Effector CD4-positive, alpha-beta T cell (primary cell): ENCODE measurements at places on chromosomes 4 and X.

DNA sequence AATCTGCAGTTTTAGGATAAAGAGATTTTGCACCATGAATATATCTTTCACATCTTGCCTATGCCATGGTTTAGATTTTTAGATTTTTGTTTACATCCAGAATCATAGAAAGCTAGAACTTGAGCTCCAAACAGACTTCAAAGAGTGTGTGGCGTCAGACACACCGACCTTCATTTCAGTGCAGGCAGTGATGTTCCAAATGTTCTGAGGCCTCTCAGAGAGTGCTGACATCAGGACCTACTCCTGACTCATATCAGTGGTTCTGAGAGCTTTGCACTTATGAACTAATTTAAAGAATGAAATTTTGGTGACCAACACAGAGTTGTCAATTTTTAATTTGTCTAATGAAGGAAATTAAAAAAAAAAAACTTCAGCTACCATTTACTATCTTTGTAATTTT lies 18.3 kb downstream of the CXCR3 start:
- no peak for DNase-seq

GRCh38 chr4:169098532-169098931 lies 88.5 kb upstream of the CBR4 start:
- DNase-seq: no peak

DNA sequence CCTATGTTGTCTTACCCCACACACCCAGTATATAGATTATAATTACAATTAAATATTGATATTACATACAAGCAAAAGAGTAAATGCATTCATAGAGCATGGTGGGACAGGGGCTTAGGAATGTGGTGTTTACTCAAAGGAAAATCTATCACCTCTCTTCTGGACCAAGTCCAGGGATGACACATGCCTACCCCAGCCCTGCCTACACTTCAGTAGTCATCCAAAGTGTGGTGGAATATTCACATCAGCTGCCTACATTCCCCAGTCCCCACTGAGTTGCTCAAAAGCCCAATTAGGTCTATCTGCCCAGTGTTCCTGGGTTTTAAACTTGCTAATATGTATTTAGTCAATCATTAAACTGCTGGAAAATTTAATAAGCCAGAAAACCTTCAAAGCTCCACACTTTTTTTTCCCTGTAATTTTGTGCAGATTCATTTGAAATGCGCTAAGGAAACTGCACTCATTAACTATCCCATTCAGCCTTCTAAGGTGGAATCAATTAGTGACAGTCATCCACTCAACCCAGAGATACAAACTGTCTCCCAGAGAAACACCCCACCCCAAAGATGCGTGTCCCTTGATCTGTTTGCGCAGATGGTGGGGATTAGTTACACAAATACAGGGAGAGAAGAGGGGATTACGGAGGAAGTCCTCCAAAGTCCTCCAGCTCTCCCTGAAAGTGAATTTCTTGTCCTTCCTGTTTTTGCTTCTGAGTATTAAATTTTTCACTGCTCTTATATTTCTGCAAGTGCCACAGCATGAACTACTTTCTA lies 91.7 kb upstream of the KDR start:
- no peak for DNase-seq

DNA sequence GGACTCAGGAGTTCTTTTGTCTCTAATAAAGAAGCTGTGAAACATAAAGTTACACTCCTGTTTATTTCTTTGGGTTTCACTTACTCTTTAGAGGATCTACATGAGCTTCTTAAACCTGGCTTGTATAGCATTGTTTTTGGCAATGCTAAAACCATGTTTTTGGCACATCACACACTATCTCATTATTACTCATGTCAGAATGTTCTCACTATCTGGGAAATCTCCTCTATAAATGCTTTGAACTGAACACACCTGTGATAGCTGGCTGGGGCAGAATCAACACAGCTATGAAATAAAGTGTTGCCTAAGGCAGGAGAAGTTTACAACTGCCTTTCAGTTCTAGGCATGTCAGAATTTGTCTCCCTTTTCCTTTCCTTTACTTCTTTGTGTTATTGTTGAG lies 52.6 kb downstream of the SULT1B1 start:
- no peak for DNase-seq

- no peak for DNase-seq
Observed at GRCh38 chrX:789096-789495, 158.5 kb downstream of the SHOX start.

DNA sequence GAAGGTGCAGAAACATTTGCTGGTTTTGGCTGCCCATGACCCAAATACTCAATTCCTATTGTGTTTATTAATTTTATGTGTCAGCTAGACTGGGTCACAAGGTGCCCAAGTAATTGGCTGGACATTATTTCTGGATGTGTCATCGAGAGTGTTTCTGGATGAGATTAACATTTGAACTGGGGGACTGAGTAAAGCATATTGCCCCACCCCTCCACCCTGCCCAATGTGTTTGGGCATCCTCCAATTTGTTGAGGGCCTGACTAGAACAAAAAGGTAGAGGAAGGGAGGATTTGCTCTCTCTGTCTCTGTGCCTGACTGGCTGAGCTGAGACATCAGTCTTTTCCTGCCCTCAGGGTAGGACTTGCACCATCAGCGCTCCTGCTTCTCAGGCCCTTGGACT lies 29.7 kb upstream of the LCORL start:
- DNase-seq: no peak

DNA sequence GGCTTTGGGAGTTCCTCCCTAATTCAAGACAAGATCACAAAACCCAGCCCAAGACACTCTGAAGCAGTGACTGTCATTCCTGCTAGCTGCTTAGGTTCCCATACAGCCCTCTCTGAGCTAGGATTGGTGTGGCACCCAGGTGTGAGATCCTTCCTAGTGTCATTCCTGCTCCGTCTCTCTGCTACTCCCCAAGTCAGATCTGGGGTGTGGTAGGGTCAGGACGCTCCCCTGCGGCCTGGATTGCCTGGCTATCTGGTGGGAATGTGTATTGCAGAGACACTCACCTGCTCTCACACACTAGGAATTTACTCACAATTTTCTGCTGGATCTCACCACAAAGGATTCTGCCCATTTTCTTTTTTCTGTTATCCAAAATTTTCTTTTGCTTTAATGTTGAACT lies 560.8 kb upstream of the ATOH1 start:
- DNase-seq: no peak

DNA sequence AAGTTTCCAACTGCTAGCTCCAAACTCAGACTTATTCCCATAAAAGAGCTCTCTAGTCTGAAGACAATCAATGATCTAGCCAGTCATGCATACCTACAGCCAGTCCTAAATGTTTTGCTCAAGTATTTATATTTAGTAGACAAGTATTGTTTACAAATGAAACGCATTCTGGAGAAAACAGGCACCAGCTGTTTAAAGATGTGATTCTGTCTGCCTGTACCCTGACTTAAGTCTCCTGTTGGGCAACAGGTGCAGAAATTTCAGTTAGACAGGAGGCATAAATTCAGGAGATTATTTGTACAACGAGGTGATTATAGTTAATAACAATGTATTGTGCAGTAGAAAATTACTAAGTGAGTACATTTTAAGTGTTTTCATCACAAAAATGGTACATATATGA lies 28.9 kb downstream of the LNX1 start:
- no peak for DNase-seq

DNA sequence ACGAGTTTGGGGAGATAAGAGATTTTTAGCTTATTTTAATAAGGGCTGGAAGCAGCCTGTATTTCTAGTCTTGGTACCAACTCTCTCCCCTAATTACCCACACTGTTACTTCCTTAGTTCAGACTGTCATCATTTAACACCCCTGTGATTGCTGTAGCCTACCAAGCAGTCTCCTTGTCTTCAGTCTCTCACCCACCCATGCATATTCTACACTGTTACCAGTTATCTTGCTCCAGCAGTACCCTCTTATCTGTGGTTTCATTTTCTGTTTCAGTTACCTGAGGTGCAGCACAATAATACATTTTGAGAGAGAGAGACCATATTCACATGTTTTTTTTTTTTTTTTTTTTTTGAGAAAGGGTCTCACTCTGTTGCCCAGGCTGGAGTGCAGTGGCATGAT lies 80.2 kb downstream of the DIAPH2 start:
- DNase-seq: no peak

DNA sequence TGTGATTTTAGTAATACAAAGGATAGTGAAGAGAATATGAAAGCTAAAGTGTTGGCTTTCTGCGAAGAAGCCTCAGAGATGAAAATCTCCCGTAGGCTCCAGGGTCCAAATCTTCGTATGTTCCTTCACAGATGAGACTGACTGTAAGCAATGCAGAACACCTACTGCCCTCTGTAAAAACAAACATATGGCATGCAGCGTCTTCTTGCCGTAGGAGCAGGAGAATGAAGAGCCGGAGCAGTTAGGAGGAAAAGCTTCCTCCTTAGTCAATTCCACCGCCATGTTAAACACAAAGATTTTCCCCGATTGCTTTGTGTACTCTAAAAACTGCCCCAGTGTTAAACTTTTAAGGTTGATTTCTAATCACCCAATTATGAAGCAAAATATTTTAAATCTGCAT lies 22.5 kb downstream of the RWDD4 start:
- no peak for DNase-seq

- DNase-seq: no peak
Observed at GRCh38 chrX:39249999-39250398, 448.7 kb downstream of the MID1IP1 start.

GRCh38 chr4:26788341-26788733 lies 72.3 kb upstream of the STIM2 start:
- DNase-seq: no peak

GRCh38 chr4:24795666-24796381 lies 451 bp downstream of the SOD3 start:
- no peak for DNase-seq

GRCh38 chr4:17613761-17614415 lies 553 bp upstream of the MED28 start:
- DNase-seq: peak; percentile 9

DNA sequence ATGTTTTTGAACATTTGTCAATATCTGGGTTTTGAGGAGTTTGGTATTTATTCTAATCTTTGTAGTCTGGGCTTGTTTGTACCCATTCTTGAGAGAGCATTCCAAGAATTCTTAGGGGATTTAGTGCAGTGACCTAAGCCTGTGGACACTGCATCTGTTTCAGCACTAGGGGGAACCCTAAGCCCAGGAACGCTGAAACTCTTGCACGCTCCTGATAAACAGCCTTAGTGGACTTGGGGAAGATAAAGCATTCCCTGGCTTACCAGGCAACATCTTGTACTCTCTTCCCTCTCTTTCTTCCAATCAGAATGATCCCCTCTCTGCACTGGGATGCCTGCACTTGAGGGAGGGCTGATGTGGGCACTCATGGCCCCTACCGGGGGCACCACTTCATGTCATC lies 654.9 kb upstream of the HTR2C start:
- DNase-seq: no peak

- DNase-seq: no peak
Observed at GRCh38 chrX:29580560-29580959, 634.8 kb upstream of the MAGEB2 start.

GRCh38 chr4:53734584-53735353 lies 143.5 kb upstream of the LNX1 start:
- DNase-seq: no peak

DNA sequence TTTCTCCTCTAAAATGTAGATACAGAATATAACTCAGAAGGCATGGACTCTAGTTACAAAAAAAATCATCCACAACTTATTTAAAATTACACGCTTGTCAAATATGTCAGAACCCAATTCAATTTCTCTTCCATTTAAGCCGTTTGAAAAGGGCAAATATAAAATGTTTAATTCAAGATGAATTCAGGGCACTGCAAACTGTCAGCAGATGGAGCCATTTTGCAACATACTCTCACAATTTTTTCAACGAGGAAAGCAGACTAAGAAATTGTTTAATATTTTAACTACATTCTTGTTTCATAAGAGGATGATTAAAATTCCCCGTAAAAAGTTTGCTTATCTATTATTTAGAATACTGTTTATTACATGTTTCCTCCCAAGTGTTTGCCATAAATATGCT lies 321.3 kb upstream of the CPXCR1 start:
- no peak for DNase-seq

GRCh38 chr4:6435010-6435409 lies 37.4 kb downstream of the PPP2R2C start:
- DNase-seq: no peak

- no peak for DNase-seq
Observed at GRCh38 chr4:91226867-91227266, 1076.9 kb upstream of the GRID2 start.

DNA sequence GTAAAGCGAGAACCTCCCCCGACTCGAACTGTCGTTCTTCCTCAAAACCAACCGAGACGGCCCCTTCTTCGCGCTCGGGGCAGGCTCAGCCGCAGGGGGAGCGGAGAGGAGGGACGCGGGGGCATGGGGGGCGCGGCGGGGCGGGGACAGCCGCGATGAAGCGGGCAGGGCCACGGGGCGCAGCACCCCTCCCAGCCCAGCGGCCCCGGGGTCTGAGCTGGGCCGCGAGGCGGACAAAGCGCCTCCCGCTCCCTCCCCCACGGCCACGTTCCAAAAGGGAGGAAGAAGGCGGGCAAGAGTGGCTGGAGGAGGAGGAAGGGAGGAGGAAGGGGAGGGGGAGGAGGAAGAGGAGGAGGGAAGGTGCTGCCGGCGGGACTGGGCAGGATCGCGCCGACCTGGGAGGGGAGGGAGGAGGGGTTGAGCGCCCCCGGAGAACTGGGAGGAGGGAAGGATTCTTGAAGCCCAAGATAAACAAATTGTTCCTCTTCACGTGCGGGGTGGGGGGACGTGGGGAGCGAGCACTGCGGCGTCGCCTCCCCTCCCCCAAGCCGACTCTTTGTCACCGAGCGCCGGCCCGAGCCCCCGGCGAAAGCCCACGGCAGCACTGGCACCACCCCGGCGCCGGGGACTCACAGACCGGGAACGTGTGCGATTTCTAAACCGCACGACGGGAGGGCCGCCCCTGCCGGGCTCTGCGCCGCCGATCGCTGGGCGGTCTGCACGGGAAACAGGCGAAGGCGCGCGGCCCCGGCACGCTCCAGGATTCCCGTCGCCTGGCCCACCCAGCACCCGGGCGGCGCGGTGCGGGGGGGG lies 2.9 kb downstream of the MAML3 start:
- DNase-seq: peak; percentile 64

GRCh38 chrX:132612821-132613564 lies 124.2 kb upstream of the MBNL3 start:
- DNase-seq: peak; percentile 8

- DNase-seq: no peak
Observed at GRCh38 chr4:84327526-84327925, 171.6 kb downstream of the NKX6-1 start.

DNA sequence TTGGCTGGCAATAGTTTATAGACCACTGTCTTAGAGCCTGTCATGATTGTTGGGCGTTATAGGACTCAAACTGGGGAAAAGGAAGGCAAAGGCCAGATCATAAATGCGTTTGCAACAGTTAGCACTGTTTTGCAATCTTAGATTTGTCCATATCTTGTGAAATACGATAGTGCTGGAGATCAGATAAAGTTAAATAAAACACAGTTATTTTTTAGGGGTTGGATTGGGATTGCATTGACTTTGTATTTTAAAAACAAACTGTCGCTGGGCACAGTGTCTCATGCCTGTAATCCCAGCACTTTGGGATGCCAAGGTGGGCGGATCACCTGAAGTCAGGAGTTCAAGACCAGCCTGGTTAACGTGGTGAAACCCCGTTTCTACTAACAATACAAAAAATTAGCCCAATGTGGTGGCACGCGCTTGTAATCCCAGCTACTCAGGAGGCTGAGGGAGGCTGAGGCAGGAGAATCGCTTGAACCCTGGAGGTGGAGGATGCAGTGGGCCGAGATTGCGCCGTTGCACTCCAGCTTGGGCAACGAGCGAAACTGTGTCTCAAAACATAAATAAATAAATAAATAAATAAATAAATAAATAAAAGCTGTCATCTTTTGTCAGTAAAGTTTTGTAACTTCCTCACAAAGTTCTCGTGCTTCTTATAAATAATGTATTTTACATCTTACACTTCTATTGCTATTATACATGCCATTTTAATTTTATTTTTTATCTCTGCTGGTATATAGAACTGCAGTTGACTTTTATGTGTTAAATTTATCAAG lies 117.2 kb downstream of the KDM6A start:
- DNase-seq: no peak
